ENCODE measurements at places on chromosomes 4 and X. TPM values are rescaled to one million over a fixed set of nuclear protein-coding genes. Genes with fewer than 3 reads are reported as not detected.

GRCh38 chrX:69959712-69960111 lies 90.0 kb downstream of the AWAT2 start:
- no peak overlapping the region for H3K4me3 ChIP-seq
- no peaks in the 10 kb centered on the region for H3K27me3 ChIP-seq
- no peak overlapping the region for H3K27ac ChIP-seq

GRCh38 chr4:180947425-180947824 lies 1295.8 kb upstream of the TENM3 start:
- no peak overlapping the region for H3K27ac ChIP-seq
- DNase-seq = peak; percentile 0
- no peaks in the 10 kb centered on the region for H3K36me3 ChIP-seq
- no peaks in the 10 kb centered on the region for H3K27me3 ChIP-seq
- H3K4me3 ChIP-seq = no peak overlapping the region
- no peaks in the 10 kb centered on the region for H3K4me1 ChIP-seq

DNA sequence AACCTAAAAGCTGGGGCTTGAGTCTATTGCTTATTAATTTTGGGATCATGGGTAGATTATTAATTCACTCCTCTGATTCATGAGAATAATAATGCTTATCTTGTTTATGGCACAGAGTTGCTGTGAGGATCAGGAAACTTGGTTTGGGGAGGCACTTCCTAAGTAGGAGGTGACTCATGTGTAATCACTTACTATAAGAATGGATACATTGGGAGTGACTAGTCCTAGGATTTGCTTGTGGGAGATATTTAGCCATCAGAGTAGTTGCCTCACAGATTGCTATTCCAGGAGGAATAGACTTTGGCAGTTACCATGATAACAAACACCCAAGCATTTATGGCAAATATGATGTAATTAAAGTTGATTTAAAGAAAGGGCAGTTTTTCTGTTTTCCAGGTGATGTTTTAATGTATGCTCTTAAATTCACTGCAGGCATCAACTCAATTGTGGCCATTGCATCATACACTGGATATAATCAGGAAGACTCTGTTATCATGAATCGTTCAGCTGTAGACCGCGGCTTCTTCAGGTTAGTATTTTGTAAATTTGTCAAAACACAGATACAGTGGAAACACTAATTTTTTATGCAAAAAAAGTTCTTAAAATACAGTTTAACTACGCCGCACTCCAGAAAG lies 41.9 kb downstream of the POLR2B start:
- H3K4me1 ChIP-seq = no peaks in the 10 kb centered on the region
- no peaks in the 10 kb centered on the region for H3K27me3 ChIP-seq
- peak; percentile 88 for DNase-seq
- H3K36me3 ChIP-seq = peaks cover 72% of the 10 kb centered on the region
- H3K27ac ChIP-seq = no peak overlapping the region

DNA sequence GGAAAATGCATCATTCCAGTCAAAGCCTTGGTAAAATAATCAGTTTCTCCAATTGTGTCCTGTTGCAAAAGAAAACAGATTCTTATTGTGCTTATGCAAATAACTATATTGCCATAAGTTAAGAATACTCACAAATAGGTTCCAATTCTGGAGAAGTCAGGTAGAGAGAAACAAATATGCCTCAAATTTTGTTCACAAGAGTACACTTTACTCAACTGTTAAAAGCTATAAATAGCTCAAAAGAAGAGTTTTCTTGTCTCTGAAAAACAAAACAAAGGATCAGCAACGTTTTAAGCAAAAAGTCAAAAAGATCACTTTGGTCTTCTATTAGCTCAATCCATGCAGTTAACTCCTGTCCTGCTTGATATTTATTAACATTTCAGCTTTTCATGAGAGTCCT lies 21.9 kb downstream of the SYTL5 start:
- H3K27me3 ChIP-seq = no peaks in the 10 kb centered on the region
- H3K4me3 ChIP-seq = no peak overlapping the region
- DNase-seq = no peak
- no peak overlapping the region for H3K27ac ChIP-seq
- no peaks in the 10 kb centered on the region for H3K36me3 ChIP-seq

- H3K4me1 ChIP-seq = peaks cover 52% of the 10 kb centered on the region
- DNase-seq = no peak
- peaks cover 19% of the 10 kb centered on the region for H3K36me3 ChIP-seq
- no peak overlapping the region for H3K27ac ChIP-seq
- no peaks in the 10 kb centered on the region for H3K27me3 ChIP-seq
Observed at GRCh38 chr4:15013585-15013984, 11.3 kb downstream of the CPEB2 start.

CPE gene
- polyA plus RNA-seq = 238 TPM

REPS2 gene
- 9.8 TPM for polyA plus RNA-seq

BMX gene
- polyA plus RNA-seq = 0.13 TPM
